Activated CD8-positive, alpha-beta memory T cell treated with anti-CD3 and anti-CD28 coated beads, Interleukin-2, amount 10 ng/mL, durations not matched to agents 7 days and 5 days (primary cell): ENCODE measurements at places on chromosomes 5 and 9.

DNA sequence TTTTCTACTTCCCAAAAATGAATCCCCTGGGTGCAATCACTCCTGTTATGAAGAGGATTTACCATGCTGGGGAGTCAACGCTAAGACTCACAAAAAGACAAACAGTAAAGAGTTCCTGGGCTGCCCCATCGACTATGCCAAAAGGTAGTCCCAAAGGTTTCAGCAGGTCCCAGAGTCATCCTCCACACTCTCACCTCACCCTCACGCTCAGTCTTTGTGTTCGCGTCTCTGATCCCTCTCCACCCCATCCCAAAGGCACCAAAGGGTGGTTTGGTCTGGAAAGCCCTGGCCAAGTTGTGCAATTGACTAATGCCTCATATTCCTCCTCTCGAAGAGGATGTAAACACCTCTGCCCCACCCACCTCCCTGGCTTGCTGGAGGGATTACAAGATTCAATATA is 240.2 kb upstream of the NFIL3 start:
- no peak for DNase-seq

DNA sequence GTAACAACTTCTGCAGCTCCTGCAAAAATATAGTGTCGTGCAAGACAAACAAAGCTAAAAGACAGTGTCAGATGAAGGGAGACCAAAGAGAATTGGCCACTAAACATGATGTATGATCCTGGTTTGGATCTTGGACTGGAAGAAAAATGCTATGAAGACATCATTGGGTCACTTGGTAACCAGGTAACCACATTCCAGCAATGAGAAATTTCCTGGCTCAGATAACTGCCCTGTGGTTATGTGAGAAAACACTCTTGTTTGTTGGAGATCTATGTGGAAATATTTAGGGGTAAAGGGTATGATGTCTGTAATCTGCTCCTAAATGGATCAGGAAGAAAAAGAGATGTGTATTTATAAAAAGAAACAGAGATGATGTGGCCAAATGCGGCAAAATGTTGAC is 45.5 kb upstream of the ANKRD33B start:
- no peak for DNase-seq

DNA sequence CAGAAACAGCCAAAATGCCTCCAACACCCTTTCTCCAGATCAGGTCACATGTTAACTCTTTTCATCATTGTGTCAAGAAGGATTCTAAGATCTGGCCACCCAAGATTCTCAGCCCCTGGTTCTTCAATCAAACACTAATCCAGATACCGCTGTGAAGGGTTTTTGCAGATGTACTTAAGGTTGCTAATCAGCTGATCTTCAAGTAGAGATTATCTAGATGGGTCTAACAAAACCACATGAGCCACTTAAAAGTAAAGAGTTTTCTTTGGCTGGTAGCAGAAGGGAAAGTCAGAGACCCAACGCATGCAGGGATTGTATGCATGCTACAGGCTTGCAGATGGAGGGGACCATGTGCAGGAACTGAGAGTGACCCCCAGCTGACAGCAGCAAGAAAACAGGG is 267.9 kb downstream of the CDK5RAP2 start:
- DNase-seq: no peak

GRCh38 chr5:123785162-123786071 is 273.4 kb downstream of the CSNK1G3 start:
- no peak for DNase-seq

DNA sequence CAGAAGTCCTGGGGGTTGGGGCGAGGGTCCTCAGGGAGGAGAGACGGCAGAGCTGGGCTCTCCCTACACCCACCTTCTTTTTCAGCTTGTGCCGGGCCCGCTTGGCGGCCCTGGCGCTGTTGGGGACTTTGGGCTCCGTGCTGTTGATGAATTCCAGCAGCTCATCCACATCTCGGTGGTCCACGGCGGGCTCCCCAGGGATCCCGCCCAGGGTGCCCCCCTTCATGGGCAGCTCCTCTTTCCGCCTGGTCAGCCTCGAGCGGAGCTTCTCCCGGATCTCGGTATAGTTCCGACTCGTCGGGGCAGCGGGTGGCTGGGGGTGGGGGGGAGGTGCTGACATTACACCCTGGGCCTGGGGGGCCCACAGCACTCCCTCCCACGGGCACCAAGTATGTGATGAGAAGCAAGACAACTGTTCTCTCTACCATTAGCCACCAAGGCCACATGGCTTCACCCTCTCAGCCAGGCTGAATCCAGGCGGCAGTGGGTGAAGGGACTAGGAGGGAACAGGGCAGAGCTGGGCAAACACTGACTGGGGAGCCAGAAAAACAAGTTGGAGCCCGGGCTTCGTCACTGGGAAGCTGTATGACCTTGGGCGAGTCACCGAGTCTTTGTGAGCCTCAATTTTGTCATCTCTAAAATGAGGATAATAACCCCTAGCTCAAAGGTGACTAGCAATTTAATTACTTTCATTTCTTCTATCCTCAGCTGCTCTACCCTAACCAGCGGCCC is 14.6 kb upstream of the DDX41 start:
- no peak for DNase-seq

- no peak for DNase-seq
Measured at GRCh38 chr5:80275347-80275746, 19.5 kb upstream of the SERINC5 start.

GRCh38 chr9:107675351-107676259 is 186.0 kb upstream of the KLF4 start:
- DNase-seq: no peak

DNA sequence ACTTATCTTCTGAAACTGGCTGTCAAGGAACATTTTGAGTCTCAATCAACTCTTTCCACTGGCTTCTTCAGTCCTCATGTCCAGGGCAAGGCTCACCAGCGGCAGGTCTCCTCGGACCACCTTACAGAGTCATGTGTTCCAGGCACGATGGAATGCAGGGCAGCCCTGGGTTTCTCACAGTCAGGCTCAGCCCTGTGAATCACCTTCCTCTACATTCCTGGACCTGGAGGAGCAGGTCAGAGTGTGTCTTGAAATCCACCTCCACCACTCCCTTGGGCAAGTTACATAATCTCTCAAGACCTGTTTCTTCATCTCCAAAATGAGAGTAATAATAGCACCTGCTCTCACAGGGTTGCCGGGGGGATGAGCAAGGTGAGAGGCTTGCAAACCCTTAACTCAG is 16.0 kb downstream of the ENC1 start:
- no peak for DNase-seq

DNA sequence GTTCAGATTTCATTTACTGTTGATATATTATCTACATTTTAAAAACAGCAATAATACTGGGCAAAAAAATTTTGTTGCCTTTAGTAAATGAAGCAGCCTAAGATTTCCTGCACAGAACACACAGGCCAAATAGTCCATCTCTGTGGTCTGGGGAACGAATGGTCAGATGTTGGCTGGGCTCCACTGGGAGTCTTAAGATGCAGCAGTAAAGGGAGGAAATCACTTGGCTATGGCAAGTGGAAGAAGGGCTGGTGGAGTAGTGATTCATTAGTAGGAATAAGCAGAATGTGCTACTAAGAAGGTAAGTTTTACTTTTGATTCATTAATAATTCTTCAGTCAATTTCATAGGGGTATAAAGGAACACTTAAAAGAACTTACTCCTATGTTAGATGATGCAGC is 91.1 kb upstream of the ARRDC3 start:
- DNase-seq: no peak

DNA sequence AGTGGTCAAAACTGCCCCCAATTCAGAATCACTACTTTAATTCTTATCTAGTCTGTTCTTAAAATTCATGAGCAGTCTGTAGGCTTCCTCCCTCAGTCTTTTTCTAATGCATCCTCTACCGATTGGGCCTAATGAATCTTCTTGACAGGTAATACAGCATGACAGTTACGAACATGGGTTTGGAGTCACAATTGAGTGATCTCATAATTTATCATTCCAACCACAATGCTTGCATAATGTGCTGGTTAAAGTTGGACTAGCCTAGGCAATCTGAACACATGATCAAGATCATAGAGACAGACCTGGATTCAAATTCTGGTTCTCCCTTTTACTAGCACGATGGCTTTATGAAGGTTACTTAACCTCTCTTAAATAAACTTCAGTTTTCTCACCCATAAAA is 33.1 kb upstream of the SETD9 start:
- DNase-seq: no peak

GRCh38 chr5:92703976-92704375 is 877.0 kb downstream of the NR2F1-AS1 start:
- no peak for DNase-seq

DNA sequence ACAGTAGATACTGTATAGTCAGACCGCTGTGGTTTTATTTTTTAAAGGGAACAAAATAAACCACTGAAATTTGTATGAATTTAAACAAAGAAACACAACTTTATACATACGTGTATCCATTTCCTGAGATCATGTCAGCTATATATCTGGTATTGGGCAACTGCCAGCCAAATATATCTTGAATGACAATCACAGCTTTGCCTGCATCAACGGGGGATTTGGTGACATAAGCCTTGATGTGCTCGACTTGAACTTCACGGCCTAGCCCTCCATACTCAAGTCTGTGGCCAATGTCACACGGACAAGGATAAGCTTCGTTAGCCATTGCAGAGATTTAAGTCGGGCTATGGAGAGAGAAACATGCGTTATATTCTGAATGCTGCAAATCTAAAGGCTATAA is 17.3 kb downstream of the CMBL start:
- no peak for DNase-seq

GRCh38 chr9:111944241-111944866 is 47.7 kb downstream of the UGCG start:
- DNase-seq: no peak

DNA sequence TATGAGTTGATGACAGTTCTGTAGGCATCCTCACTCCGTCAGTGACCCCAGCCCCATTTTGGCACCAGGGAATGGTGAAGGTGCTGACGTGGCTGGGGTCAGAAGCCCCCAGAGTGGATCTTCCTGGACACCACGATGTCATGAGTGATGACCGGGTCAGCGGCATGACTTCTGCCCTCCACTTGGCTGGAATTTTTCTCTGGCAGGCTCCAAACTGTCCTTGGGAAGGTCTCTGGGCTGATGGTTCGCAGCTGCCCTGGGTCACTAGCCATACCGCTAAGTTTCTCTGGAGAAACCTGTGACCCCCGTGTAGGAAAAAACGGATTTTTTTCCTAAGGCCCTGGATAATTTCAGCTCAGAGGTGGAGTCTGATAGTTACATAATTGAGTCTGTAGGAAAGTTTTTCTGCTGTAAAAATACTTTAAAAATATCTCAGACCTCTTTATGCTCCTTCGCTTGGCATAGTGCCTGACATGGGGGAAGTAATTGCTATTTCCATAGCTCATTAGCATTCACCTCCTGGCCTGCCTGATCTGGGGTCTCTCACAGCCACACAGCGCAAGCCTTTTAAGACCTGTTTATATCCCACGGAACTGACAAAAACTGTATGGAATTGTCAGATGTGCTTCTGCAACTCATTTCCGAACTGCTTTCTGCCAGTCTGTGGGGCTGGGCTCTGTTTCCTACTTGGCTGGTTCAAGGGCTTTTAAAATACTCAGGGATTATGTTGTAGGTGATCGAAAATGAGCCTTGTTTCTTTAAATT is 69.2 kb downstream of the ANGPTL2 start:
- DNase-seq: no peak

DNA sequence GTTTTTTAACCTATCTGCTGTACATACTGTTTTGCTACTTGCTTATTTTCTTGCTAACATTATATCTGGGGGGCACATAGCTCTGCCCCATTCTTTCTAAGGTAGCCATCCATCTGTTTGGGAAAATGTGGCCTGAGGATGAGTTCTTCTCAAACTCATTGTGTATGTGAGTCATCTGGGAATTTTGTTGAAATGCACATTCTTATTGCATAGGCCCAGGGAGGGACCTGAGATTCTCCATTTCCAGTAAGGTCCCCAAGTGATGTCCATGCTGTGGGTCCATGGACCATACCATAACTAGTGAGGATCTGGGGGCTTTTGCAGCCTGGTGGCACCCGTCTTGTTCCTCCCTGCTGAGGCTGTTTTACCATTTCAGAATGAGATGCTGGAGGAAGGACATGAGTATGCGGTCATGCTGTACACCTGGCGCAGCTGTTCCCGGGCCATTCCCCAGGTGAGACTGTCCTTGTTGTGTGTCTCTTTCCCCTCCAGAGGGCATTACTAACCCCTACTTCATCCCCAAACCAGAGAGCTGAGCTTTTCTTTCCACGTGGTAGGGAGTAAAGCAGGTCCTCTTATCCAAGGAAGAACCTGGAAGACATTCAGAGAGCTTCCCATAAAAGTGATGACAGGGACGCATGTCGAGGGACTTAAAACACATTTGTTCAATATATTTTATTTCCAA is 28.6 kb downstream of the CYFIP2 start:
- DNase-seq: no peak

GRCh38 chr5:9775339-9775738 is 145.2 kb upstream of the TAS2R1 start:
- no peak for DNase-seq

GRCh38 chr5:88226881-88227450 is 41.7 kb downstream of the TMEM161B start:
- no peak for DNase-seq
